ENCODE measurements at places on chromosomes 13 and 19.

GRCh38 chr13:114111577-114111976 is 20.8 kb downstream of the RASA3 start:
- peak; percentile 92 for DNase-seq

DNA sequence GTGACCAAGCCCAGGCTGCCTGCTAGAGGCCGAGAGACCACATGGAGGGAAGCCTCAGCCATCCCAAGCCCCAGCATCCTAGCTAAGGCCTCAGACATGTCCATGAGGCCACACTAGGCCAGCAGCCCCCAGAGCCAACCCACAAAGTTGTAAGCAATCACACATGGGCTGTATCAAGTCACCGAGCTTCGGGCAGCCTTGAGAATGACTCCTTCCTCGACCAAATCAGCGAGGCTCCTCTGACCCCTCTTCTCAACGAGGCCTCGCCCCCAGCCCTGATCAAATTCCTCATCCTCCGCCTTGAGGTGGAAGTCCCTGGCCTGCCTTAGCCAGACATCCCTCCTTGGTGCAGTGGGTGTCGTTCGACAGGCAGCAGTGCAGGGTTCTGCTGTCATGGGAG is 1.9 kb upstream of the SPACA7 start:
- no peak for DNase-seq

GRCh38 chr19:10043286-10043927 is 30.1 kb downstream of the RDH8 start:
- DNase-seq = peak; percentile 20

DNA sequence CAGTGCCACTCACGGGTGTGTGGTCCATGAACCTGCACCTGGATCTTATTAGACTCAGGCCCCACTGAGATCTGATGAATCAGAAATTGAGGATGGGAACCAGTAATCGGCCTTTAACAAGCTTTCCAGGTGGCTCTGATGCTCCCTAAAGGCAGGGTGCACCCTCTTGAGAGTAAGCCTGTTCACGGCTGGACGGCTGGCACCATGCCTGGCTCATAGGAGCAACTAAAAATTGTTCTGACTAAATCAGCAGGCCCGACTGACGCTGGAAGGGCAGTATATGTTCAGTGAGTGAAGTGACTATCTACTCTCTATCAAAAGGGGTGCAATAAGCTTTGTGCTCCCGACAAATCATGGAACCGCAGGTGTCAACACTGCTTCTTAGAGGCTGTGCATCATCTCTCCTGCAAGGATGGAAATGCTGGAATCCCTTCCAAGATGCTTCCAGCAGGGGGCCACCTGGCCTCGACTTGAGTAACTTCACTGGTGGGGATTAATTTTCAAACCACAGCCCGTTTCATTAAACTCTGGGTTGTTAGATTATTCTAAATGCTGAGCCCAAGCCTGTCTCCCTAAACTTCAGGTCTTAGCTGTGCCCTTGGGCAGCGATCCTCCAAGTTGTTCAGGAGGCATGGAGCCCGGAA is 28.4 kb downstream of the TMTC4 start:
- peak; percentile 53 for DNase-seq

DNA sequence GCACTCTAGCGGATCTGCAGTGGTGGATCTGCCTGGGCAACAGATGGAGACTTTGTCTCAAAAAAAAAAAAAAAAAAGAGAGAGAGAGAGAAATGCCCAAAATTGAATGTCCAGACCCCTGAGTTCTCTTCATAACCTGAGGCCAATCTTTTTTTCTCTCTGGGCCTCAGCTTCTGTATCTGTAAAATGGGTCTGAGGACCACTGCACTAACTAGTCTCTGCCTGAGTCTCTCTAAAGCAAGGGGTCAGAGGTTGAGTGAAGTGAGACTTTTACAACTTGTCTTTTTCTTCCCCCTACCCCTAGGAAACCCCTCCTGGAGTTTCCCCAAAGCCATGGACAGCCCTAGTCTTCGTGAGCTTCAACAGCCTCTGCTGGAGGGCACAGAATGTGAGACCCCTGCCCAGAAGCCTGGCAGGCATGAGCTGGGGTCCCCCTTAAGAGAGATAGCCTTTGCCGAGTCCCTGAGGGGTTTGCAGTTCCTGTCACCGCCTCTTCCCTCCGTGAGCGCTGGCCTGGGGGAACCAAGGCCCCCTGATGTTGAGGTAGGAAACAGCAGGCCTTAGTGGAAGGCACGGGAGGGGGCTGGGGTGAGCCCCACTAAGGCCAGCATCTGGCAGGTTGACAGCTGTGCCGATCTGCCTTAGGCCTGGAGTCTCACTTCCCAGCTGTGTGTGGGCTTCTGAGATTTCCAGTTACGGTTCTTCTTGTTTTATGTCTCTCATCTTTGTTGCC is 1.8 kb downstream of the TMEM91 start:
- DNase-seq = no peak

All from iris pigment epithelial cell (primary cell).